Fibroblast of villous mesenchyme (primary cell): ENCODE measurements at places on chromosomes 13 and 19. TPM values are rescaled to one million over a fixed set of nuclear protein-coding genes. Genes with fewer than 3 reads are reported as not detected.

KEAP1 gene
- total RNA-seq, result 60.5 and 61.5 TPM in 2 replicates

VSTM2B gene
- total RNA-seq, result not detected in 2 replicates

KLK1 gene
- total RNA-seq, result not detected in 2 replicates

CEACAM6 gene
- total RNA-seq, result not detected in 2 replicates

GPR18 gene
- not detected in 2 replicates for total RNA-seq

LRRC4B gene
- total RNA-seq, result under 0.01 TPM in 1 of 2 replicates, not detected in the other

CBY2 gene
- not detected in 2 replicates for total RNA-seq

HIPK4 gene
- total RNA-seq, result under 0.01 TPM in 2 replicates

PROZ gene
- under 0.01 TPM in 1 of 2 replicates, not detected in the other for total RNA-seq

LSM14A gene
- 72.1 and 74.1 TPM in 2 replicates for total RNA-seq

NEK5 gene
- under 0.01 TPM in 2 replicates for total RNA-seq

ZNF700 gene
- 6.9 and 7.7 TPM in 2 replicates for total RNA-seq

RHPN2 gene
- total RNA-seq, result 2.6 TPM in 2 replicates

ZNF544 gene
- total RNA-seq, result 26.7 and 47.5 TPM in 2 replicates

RFPL4AL1 gene
- total RNA-seq, result not detected in 2 replicates

KBTBD7 gene
- 5.8 and 8.6 TPM in 2 replicates for total RNA-seq

SKA3 gene
- 12.9 and 24.2 TPM in 2 replicates for total RNA-seq
